Activated CD4-positive, alpha-beta T cell treated with anti-CD3 and anti-CD28 coated beads, Interleukin-10, Interleukin-2, amounts not matched to agents 100 ng/mL and 50 ng/mL, durations not matched to agents 16 hours and 8 hours (primary cell): ENCODE measurements at places on chromosomes 3 and 15.

- DNase-seq = no peak
These were observed 44.3 kb downstream of the UBP1 start for GRCh38 chr3:33395900-33396299.

DNA sequence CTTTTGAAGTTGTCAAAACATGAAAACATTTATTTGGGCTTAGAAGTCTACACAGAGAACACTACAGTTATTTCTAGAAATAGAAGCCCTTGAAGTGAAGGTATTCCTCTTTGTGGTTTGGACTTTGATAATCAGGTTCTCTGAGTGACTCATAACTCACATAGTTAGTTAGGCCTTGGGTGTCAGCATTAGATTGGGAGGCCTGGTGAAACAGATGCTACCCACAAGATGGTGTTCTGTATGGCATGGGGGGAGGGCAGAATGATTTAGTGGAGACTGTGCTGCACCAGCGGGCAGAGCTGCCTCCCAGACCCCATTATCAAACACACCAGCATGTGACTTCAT is 108.9 kb upstream of the ETV5 start:
- peak; percentile 88 for DNase-seq

DNA sequence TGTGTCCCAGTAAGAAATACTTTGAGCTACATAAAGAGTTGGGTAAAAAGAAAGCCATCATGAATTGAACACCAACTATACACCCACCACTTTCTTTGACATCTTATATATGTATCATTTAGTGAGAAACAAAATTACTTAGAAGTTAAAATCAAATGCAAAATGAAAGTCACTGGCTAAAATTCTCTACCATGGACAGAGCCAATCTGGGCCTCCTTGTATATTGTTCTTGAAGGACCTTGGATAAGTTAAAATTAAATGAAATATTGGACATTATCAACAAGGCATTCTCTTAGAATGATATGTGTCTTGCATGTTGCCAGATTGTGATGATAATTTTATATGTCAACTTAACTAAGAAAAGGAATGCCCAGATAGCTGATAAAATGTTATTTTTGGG is 64.2 kb upstream of the CHL1 start:
- no peak for DNase-seq

DNA sequence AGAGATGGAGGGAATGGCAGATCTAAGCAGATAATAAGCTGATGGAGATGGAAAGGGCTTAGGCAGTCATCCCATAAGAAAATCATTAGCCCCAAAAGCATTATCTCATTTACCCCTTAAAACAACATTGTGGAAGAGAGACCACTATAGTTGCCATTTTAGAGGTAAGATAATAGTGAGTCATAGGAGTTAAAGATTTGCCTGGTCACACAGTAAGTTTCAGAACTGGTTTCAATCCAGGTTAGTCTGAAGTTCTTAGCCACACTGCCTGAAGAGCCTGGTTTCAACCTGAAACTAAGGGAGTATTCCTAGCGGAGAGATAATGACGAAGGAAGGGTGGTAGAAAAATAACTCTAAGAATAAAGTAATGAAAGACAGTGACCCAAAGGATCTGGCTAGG is 13.0 kb upstream of the UBR1 start:
- DNase-seq = no peak

DNA sequence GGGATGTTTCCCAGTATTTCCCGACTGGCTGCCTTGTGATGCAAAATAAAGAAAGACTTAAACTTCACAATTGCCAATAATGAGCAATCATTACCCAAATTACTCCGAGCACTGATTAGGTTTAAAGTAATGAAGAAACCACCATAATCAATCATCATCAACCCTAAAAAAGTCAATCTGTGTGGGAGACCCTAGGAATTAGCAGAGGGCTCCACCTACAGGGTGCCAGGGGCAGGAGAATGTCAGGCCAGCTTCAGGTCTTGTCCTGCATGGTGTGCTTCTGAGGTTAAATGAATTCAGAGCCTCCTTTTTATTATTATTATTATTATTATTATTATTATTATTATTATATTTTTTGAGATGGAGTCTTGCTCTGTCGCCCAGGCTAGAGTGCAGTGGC is 478.0 kb upstream of the ARRDC4 start:
- no peak for DNase-seq

GRCh38 chr3:157123621-157124020 is 36.3 kb downstream of the CCNL1 start:
- no peak for DNase-seq

- peak; percentile 69 for DNase-seq
These were observed 62.3 kb upstream of the ARHGEF3 start for GRCh38 chr3:56864090-56864489.

- no peak for DNase-seq
These were observed 511.5 kb upstream of the NAALADL2 start for GRCh38 chr3:174347474-174348138.

DNA sequence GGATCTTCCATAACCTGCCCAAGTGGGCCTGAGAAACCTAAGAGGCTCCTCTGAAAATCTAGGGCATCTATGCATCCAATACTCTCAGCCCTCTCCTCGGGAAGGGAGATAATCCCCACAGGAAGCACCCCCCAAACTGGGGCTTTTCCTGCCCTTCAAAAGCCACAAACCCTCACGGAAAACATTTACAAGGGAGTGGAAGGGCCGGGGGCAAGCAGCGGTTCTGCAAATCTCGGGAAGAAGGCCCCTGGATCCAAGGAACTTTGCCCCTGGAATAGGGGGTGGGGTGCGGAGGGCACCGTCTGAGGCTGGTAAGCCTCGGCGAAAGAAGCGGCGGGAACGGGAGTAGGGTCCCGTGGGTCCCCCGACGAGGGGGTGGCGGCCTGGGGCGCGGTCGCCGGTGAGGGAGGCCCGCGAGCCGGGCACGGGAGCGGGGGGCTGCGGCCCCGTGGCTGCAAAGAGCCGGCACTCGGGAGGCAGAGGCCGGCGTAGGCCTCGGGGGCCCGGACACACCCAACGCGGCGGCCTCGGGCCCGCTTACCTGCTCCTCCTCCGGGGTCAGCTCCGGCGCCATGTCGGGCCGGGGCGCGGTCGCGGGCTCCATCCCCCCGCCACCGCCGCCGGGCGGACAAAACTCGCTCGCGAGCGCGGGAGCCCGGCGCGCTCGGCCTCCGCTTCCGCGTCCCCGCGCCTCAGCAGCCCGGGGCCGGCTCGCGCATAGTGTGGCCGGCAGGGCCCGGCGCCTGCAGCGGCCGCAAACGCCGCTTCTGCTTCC is 755 bp downstream of the PTPN9 start:
- peak; percentile 34 for DNase-seq

DNA sequence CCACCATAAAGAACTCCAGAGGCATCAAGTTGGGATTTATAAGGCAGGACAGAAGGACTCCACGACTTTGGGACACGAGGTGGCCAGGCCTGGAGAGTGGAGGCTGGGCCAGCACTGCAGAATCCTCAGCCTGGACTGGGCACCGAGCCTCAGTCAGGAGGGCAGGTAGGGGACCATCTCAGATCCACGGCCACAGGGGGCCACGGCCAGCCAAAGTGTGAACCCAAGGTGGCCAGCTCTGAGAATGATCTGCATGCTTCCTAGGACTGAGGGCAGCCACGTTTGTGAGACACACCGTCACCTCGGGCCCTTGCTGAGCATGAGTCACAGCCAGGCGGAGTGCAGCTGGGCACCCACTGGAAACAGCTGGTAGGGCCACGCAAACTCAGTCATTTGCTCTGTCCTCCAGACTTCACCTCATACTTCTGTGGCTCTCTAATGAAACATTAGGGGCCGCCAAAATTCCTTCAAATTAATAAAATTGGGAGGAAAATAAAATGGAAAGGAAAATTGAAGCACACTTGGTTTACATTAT is 65.8 kb downstream of the CTNNB1 start:
- DNase-seq = no peak

DNA sequence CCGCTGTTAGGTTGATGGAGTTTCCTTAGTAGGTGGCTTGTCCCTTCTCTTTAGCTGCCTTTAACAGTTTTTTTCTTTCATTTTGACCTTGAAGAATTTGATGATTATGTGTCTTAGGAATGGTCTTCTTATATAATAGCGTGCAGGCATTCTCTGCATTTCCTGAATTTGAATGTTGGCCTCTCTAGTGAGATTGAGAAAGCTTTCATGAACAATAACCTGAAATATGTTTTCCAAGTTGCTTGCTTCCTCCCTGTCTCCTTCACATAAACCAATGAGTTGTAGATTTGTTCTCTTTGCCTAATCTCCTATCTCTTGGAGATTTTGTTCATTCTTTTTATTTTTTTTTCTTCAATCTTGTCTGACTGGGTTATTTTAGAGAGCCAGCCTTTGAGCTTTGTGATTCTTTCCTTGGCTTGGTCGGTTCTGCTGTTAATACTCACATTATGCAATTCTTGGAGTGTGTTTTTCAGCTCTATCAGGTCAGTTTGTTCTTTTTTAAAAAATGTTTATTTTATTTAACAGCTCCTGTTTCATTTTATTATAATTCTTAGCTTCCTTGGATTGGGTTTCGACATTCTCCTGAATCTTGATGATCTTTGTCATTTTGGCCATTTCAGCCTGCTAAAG is 627.9 kb downstream of the SI start:
- DNase-seq = no peak

DNA sequence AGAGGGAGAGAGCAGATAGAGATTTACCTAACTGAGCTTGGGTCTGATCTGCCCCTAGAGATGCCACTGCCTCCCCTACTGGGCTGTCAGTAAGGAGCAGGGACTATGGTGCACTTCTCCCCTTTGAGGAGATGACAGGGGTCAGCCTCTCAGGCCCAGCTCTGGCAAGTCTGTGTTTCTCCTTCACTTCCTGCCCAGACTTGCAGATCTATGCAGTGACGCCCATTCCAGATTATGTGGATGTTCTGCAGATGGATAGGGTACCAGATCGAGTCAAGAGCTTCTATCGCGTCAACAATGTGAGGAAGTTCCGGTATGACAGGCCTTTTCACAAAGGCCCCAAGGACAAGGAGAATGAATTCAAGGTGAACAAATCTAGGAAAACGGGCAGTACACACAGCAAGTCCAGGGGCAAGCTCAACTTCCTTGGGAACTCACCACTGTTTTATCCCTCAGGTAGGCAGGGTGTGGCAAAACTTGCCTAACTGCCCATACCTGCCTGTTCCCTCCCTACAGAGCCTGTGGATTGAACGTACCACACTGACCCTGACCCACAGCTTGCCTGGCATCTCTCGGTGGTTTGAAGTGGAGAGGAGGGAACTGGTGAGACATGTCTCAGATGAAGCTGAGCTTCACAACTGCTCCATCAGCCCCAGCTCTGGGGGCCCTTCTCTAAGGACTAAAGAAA is 29.1 kb upstream of the MANF start:
- DNase-seq = no peak
